ENCODE measurements at places on chromosomes 12 and 14.

- DNase-seq = no peak
These were observed 1145.1 kb downstream of the FLRT2 start for GRCh38 chr14:86675059-86675458.

GRCh38 chr14:69356903-69357543 lies 41.1 kb downstream of the ERH start:
- DNase-seq = no peak

- DNase-seq = no peak
These were observed 7.5 kb downstream of the PSMA6 start for GRCh38 chr14:35299708-35300107.

DNA sequence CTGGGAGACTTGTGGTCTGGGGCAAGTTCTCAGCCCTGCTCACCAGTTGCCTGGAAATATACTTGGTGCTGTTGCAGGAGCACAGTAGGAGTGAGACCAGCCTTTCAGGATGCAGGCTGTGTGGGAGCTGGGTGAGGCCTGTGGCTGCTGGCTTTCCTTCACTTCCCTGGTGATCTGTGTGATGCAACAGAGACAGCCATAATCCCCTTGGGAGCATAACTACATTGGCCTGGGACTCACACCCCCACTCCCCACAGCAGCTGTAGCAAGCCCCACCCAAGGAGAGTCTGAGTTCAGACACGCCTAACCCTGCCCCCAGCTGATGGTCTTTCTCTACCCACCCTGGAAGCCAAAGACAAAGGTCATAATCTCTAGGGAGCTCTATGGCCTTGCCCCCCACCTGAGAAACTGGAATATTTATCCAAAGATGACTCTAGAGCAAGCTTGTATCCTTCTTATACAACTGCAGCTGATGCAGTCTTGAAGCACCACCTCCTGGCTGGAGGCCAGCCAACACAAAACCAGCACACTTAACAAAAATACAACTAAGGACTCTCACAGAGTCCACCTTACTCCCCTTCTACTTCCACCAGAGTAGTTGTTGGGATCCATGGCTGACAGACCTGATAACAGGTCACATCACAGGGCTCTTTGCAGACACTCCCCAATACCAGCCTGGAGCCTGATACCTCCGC lies 190.4 kb upstream of the CPNE8 start:
- no peak for DNase-seq

GRCh38 chr12:26036877-26037276 lies 78.4 kb downstream of the RASSF8 start:
- no peak for DNase-seq

DNA sequence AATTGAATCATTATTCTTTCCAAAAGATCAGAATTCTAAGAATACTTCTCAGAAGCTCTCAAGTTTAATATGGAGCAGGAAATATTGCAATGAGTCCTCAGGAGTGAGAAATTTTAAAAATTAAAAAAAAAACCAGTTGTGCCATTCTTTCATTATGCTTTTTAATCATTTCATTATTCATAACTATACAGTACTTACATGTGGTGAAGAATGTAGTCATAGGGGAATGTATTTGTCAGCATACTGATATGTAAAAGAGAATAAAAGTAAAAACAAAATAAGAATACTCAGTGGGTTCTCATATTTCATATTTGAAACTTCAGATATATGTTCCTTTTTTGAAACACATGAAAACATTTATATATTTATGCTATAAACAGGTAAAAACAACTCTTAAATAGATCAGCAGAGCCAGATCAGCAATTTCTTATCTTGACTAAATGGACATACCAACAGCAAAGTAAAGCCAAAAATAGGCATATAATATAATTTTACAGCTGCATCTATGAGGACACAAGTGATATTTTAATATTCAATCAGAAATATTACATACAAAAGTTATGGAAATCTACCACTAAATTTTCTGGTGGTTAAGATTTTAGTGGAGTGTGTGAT lies 19.9 kb upstream of the MBIP start:
- DNase-seq = no peak

DNA sequence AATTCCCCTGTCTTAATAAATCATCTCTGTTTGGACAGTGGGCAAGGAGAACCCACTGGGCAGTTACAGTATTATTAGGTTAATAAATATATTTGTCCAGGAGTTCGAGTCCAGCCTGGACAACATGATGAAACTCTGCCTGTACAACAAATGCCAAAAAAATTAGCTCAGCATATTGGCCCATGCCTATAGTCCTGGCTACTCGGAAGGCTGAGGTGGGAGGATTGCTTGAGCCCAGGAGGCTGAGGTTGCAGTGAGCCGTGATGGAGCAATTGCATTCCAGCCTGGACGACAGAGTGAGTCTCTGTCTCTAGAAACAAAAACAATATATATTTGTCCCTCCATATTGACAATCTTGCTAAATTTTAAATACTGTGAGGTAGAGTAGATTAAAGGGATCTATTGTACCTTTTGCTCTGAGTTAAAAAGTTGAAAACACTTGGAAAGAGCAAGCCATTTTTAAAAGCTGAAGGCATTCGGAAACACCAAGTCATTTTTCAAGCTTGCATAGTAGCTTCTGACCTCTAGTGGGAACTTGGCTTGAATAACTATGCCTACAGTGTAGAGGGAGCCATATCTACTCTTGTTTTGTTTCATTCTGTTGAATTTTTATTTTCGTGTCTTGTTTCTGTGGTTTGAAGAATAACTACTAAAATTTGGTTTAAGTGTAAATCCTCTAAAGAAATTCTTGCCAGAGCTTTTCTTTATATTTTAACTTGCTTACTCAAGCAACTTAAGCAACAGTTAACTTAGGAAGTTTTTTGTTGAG lies 14.6 kb upstream of the EEA1 start:
- DNase-seq = no peak

DNA sequence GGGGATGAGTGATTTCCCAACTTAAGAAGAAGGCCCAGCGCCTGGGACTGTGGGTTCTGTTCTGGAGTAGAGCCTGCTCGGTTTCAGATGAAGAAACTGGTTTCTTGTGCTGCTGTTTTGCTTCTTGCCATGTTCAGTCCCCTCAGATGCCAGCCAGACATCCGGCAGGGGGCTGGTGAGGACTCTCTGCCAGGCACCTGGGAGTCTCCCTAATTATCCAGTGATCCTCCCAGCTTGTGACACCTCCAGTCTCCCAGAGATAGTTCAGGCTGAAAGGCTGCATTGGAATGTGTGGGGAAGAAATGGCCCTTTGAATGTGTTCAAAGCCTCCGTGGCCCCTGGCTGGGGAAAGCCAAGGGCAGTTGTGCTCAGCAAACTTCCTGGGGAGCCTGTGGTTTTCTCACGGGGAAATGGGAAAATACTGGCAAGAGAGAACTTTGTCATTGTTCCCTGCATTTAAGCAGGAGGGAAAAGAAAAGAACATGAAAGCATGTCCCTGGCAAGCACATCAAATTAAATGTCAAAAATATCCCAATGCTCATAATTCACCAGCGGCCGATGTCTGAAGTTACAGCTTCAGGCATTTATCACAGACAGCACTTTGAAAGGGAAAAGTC lies 8.5 kb upstream of the SERPINA12 start:
- no peak for DNase-seq

All from AG20443 (cell line).